ENCODE measurements at places on chromosomes 5 and 9.

DNA sequence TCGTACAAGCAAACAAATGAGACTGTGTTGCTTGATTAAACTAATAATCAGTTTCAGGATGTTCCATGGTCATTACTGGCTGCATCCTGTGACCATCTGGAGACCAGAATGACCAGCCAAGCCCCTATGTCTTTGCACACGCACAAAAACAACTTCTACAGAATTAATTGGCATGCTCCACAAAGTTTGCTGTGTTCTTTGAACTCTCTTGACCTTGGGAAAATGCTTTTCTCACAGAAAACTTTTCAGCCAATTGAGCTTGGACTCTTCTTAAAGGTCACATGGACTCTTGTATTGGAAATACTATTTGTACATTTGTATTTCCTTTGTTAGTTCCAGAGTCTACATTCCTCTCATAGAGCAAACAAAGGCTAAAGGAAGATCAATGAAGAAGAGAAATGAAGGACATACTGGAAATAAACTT lies 147.8 kb downstream of the ARRDC3 start:
- no peak for DNase-seq

DNA sequence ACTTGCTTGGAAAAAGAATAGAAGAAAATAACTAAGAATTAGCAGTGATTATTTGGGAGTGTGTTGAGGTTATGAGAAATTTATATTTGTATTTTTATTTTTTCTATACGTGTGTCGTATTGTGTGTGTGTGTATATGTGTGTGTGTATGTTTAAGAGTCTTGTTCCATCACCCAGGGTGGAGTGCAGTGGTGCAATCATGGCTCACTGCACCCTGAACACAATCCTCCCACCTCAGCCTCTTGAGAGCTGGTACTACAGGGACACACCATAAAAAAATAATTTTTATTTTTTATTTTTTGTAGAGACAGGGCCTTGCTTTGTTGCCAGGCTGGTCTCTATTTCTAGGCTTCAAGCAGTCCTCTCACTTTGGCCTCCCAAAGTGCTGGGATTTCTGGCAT lies 643.8 kb downstream of the PDE4D start:
- DNase-seq, result no peak

GRCh38 chr5:4921929-4922328 lies 218.2 kb upstream of the ADAMTS16 start:
- no peak for DNase-seq

GRCh38 chr5:174140452-174141020 lies 95.0 kb downstream of the NSG2 start:
- no peak for DNase-seq

DNA sequence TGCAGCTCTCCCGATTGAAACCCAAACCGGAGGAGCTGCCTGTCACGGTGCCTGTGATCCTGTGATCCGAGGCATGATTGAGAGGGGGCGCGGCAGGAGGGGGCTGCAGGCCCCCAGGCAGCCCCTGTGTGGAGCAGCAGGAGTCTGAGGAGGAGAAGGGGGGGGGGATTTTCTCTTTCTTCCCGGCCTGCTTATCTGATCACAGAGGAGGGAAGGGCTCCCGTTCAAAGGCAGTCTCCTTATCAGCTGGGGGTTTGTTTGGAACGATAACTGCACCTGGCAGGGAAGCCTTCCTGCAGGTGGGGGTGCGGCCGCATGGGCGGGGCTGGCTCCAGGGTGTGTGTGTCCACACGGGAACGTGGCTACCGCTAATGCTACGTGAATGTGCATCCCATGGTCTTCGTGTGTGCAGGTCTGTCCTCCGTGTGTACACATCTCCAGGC lies 38.4 kb downstream of the LMX1B start:
- DNase-seq, result no peak

DNA sequence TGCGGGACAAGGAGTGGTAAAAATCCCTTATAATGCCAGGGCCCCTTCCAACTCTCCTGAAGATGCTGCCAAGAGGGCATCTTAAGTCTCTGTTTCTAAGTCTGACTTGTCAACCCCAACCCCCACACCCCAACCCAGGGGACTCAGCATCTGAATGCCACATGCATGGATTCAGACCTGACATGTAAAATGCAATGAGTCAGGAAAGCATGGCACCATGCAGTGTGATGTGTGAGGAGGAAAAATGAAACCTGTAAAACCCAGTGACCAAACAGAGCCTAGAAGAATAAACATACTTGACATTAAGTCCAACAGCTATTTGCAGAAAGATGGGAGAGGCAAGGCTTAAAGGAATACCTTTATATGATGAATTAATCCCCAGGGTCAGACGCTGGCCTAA lies 112.4 kb downstream of the ASTN2 start:
- DNase-seq, result no peak

GRCh38 chr9:134597041-134597913 lies 44.3 kb upstream of the COL5A1 start:
- DNase-seq, result no peak

DNA sequence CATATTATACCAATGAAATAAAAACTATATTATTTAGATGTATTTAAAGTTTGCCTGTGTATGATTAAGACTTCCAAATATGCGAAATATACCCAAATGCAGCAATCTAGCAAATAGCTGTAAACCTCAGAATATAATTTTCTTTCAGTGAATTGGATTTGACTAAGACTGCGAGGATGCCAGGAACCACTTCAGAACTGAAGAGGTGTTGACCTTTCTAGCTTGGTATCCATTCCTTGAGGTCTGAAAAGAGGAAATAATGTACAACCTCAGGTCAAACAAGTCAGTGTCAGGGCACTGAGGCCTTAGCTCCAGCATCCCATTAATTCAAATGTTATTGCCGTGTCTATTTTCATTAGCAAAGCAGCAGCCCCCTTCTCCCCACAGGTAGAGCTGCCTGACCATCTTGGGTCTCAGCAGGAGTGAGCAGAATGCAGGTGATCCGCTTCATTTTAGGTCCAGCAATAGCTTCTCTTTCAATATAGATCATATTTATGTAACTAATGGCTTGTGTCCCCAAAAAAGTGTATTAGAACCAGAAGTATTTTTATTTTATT lies 100.0 kb downstream of the KIAA1958 start:
- DNase-seq, result no peak

- DNase-seq, result no peak
Measured at GRCh38 chr5:133373121-133373870, 239.0 kb downstream of the FSTL4 start.

- DNase-seq, result no peak
Measured at GRCh38 chr9:126058591-126058990, 268.0 kb upstream of the MVB12B start.

DNA sequence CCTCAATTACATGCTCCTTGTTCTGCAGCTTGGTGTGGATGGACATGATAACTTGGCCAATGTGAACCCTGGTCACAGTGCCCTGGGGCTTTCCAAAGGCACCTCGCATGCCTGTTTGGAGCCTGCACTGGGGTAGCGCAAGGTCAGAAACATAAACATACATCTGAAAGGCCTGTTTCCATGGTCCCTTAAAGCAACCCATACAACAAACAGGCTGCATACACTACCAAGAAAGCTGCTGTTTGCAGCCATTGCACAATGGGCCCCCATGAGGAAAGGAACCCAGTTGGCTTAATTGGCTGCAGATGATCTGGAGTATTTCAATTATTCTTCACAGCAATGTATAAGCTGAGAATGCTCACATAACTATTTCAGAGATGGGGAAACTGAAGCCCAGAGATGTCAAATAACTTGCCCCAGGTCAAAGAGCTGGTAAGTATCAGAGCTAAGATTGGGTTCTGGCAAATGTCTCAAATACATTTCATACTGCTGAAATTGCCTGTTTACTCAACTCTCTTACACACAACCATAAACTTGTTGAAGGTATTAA lies 233.9 kb downstream of the ASTN2 start:
- no peak for DNase-seq

- DNase-seq, result peak; percentile 6
Measured at GRCh38 chr9:100216178-100216787, 117.2 kb downstream of the INVS start.

DNA sequence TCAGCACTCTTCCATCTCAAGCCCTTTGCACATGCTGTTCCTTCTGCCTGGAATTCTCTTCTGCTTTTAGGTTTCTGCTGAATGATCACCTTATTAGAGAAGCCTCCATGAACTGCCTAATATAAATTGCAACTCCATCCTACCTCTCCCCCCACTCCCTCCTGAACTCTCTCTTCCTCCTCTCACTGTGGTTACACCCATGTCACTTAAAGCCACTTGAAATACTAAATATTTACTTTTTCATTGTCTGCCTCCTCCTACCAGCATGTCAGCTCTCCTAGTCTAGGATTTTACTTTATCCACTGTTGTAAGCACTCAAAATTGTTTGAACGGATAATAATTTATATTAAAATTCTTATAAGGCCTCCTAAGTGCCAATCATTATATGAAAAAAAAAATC lies 43.8 kb downstream of the ACTL7B start:
- DNase-seq, result peak; percentile 93

- DNase-seq, result no peak
Measured at GRCh38 chr9:116855881-116856662, 169.0 kb downstream of the TRIM32 start.

- DNase-seq, result peak; percentile 86
Measured at GRCh38 chr9:2570615-2571479, 50.7 kb upstream of the VLDLR start.

DNA sequence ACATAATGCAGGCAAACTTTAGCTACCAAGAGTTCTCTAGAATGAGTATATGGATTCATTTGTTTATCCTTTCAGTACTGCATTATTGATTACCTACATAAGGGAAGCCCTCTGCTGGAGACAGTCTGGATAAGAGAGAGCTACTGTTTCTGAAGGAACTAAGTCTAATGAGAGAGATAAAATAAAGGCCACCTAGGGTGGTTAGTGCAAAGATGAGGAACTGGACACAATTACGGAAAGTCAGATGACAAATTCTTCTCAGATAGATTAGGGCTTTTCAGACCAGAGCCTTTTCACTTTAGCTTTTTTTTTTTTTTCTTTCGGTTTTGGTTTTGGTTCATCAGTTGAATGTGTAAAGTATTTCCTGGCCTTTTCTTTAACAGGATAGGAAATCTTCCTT lies 31.3 kb downstream of the ISOC1 start:
- no peak for DNase-seq

DNA sequence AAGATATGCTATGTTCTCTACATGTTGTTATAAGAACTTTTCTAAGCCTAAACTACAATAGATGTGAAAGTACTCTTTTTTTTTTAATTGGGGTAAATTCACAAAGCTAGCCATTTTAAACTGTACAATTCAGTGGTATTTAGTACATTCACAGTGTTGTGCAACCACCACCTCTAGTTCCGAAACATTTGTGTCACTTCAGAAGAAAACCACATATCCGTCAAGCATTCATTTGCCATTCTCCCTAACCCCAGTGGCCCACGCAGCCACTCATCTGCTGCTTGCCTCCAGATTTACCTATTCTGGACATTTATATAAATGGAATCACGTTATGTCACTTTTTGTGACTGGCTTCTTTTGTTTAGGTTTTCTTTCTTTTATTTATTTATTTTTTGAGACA lies 43.1 kb downstream of the SPTAN1 start:
- no peak for DNase-seq

GRCh38 chr5:162068412-162068811 lies 839 bp downstream of the GABRG2 start:
- DNase-seq, result no peak

- no peak for DNase-seq
Measured at GRCh38 chr9:133437753-133438531, 15.8 kb downstream of the ADAMTS13 start.

GRCh38 chr9:13215791-13216554 lies 63.5 kb downstream of the MPDZ start:
- no peak for DNase-seq

DNA sequence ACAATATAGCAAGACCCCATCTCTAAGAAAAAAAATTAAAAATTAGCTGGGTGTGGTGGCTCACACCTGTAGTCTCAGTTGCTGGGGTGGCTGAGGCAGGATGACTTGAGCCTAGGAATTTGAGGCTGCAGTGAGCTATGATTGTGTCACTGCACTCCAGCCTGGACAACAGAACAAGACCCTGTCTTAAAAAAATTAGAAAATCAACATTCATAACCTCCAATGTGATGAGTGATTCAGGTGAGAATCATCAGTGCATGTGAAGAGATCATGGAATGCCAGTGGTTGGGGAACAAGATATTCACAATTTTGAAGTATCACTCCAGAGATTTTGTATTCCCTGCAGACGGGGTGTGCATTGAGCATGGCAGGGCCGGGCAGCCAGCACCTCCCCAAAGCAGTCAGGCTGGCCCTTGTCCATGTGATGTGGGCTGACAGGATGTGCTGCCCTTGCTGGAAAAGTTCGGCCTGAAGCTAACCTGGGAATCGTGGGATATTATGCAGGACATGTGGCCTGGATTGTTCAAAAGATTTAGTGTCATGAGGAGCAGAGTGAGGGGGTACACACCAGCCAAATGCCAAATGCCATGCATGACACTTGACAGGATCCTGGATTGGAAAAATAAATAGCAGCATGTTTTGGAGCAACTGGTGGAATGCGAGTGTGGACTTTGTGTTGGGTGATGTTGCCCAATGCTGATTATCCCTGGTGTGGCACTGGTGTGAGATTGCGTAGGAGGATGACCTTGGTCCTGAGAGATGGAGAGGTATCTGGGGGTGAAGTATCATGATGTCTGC lies 189.0 kb downstream of the RGS3 start:
- DNase-seq, result no peak

DNA sequence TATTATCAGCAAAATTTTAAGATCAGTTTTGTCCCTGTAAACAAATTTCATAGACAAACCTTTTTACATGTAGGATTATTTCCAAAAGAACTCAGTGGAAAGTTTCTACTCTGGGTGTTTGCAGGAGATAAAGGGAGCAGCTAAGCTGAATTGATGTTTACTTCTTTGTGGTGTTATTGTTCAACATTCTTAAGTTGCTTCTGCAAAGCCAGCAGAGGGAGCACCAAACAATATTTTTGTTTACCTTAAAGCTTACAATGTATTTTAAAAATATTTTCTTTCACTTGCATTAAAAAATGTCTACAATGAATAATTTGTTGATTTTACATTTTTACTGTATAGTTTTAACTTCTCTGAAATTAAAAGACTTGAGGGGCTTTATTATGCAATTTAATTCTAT lies 135.4 kb downstream of the ATG10 start:
- no peak for DNase-seq

DNA sequence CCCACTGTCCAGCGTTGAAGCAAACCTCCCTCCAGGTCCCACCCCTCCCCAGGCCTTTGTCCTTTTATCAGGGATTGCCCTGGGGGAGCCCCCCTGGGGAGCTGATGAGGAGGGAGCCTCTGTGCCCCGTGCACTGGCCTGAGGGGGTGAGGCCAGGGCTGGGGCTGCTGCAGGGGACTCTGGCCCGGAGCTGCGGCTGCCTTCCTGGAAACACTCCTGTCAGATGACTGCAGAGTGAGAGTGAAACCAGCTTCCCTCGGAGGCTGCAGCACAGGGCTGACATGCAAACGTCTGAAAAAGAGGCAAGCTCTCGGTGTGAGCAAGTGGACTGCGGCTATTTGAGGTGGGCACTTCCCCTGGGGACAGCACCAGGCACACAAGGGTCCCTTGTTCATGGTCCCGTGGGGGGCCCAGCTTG lies 4.6 kb upstream of the TRAF2 start:
- no peak for DNase-seq

- DNase-seq, result no peak
Measured at GRCh38 chr9:116094846-116095245, 58.7 kb upstream of the PAPPA start.
